Thymus (tissue), 14 donors: ENCODE measurements at places on chromosomes 1 and 21. TPM values are rescaled to one million over a fixed set of nuclear protein-coding genes. Genes with fewer than 3 reads are reported as not detected.

Gene CDC73
- 17.1 TPM for total RNA-seq

Gene GBP7
- 0.05 TPM for total RNA-seq

Gene ATP1A4
- 0.28 TPM for total RNA-seq

Gene SPRR4
- total RNA-seq = not detected

Gene OR2M3
- total RNA-seq = not detected

Gene LCE3D
- total RNA-seq = not detected

Gene STRIP1
- total RNA-seq = 21.6 TPM

Gene PLA2G2F
- 0.47 TPM for total RNA-seq

Gene LCE5A
- total RNA-seq = not detected

Gene C21orf91
- total RNA-seq = 17.7 TPM

Gene OR2M2
- not detected for total RNA-seq

Gene LYPD8
- 0.05 TPM for total RNA-seq

Gene GUCA2A
- 0.57 TPM for total RNA-seq

Gene CAMTA1
- 32.0 TPM for total RNA-seq

Gene PRDX6
- total RNA-seq = 88.1 TPM

Gene CFHR4
- 0.19 TPM for total RNA-seq

Gene RNF186
- total RNA-seq = 0.14 TPM

Gene CD1D
- total RNA-seq = 33.5 TPM

Gene OR2T35
- not detected for total RNA-seq

Gene SYTL1
- 49.4 TPM for total RNA-seq
